Sigmoid colon (tissue), 7 donors: ENCODE measurements at places on chromosomes 16 and 17. TPM values are rescaled to one million over a fixed set of nuclear protein-coding genes. Genes with fewer than 3 reads are reported as not detected.

The FBXL16 gene
- total RNA-seq: 1.6 TPM

The ANKRD40CL gene
- total RNA-seq: not detected

The PYY gene
- total RNA-seq: not detected

The COIL gene
- total RNA-seq: 12.1 TPM

The MPP2 gene
- total RNA-seq: 10.9 TPM

The TBC1D3I gene
- total RNA-seq: not detected

The CCL4 gene
- 1.1 TPM for total RNA-seq

The VTN gene
- total RNA-seq: 0.16 TPM

The CMTM2 gene
- total RNA-seq: not detected

The ZNF75A gene
- total RNA-seq: 27.4 TPM

The KIF19 gene
- 0.68 TPM for total RNA-seq

The NOD2 gene
- total RNA-seq: 2.5 TPM

The PPP1R27 gene
- total RNA-seq: not detected

The ZP2 gene
- not detected for total RNA-seq

The KRT12 gene
- total RNA-seq: not detected

The PLA2G10 gene
- total RNA-seq: not detected

The PKMYT1 gene
- not detected for total RNA-seq

The C17orf113 gene
- 0.49 TPM for total RNA-seq

The SHISA6 gene
- 0.41 TPM for total RNA-seq

The CCL14 gene
- 30.0 TPM for total RNA-seq

The FAM20A gene
- 10.0 TPM for total RNA-seq

The KCNG4 gene
- not detected for total RNA-seq

The RPS15A gene
- total RNA-seq: 3,084 TPM

The GRAP gene
- 3.0 TPM for total RNA-seq

The RUNDC1 gene
- 10.5 TPM for total RNA-seq

The CMTM1 gene
- 1.9 TPM for total RNA-seq

The MRPL12 gene
- 31.0 TPM for total RNA-seq

The TBX6 gene
- 0.54 TPM for total RNA-seq

The PERCC1 gene
- not detected for total RNA-seq

The CD300LB gene
- total RNA-seq: not detected

The SLC47A1 gene
- 4.2 TPM for total RNA-seq

The ZSCAN10 gene
- total RNA-seq: not detected

The CCDC40 gene
- total RNA-seq: 5.3 TPM

The HOXB13 gene
- 0.66 TPM for total RNA-seq

The RAMP2 gene
- 26.6 TPM for total RNA-seq

The EME1 gene
- not detected for total RNA-seq

The MT3 gene
- total RNA-seq: 4.3 TPM

The PLEKHH3 gene
- total RNA-seq: 12.3 TPM

The LMF1 gene
- total RNA-seq: 30.3 TPM
